Fibroblast of skin of back (primary cell): ENCODE measurements at places on chromosomes 3 and 15.

GRCh38 chr15:60918234-60918959, 310.7 kb downstream of the RORA start:
- DNase-seq = no peak

DNA sequence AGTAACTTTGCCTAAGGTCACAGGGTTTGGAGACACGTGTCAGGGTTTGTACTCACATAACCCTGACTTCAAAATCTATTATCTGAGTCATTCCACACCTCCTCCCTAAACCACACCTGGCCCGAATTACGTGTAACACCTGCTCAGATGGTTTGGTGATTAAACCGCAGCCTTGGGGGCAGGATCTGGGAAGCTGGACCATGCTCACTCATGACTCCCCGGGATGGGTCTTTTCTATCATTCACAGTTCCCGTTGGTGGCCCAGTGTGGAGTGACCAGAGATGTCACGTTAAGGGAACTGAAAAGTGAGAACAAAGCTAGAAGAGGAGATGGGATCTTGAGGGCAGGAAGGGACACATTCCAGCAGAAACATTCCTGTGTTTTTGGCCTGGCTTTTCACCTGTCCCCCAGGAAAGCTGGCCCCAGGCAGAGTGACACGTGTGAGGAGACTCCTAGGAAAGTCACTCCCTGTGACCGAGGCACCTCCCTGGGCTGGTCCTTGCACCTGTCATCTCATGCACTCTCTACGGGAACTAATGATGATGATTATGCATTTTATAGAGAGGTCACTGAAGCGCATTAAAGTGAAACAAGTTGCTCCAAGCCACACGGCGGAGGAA, 75.4 kb upstream of the POMGNT2 start:
- no peak for DNase-seq

DNA sequence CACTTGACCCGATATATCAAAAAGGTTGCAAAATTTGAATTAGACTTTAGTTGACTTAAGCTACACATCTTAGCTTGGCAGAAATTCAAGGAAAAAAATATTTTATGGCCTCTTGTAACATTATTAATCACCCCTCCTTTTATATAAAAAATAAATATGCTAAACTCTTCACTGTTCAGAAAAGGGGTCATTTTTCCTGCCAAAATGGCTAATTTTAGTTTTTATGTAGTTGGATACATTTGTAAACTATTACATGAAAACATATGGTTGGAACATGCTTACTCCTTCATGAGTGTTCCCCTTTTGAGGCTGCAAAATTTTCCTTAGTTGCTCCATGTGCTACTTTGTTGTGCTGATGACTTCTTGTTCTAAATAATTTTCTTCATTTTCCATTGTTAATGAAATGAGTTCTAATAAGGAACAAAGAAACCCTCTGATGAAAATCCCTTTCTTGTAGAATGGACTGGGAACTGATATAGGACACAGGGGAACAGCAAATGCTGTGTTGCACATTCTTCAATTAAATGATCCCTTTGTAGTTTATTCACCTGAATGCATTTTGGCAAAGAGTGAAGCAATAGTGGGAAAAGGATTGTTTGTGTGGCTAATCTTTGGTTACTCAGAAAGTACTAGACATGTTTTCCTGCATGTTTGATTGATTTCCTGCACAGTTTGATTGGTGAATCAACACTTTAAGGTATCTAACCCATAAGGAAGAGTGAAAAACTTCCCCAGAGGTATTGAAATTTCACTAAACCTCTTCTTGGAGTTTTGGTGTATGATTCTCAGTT, 349.3 kb downstream of the TIGIT start:
- DNase-seq = no peak

DNA sequence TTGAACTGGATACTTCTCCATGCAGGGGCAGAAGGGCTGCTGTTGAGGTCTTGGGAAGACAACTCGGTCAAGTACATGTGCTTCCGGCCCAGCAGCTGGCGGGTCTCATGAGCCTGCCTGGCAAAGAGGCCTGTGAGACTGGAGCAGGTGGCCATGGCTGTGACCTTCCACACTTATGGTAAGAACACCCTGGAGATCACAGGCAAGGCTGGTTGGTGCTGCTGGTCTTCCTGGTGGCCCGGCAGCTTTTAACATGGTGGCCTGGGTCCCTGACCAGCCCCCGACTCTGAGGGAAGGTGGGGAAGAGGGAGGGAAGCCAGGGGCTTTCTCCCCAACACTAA, 15.4 kb downstream of the CHRD start:
- no peak for DNase-seq

- DNase-seq = no peak
Measured at GRCh38 chr3:140727886-140728285, 50.0 kb downstream of the TRIM42 start.

DNA sequence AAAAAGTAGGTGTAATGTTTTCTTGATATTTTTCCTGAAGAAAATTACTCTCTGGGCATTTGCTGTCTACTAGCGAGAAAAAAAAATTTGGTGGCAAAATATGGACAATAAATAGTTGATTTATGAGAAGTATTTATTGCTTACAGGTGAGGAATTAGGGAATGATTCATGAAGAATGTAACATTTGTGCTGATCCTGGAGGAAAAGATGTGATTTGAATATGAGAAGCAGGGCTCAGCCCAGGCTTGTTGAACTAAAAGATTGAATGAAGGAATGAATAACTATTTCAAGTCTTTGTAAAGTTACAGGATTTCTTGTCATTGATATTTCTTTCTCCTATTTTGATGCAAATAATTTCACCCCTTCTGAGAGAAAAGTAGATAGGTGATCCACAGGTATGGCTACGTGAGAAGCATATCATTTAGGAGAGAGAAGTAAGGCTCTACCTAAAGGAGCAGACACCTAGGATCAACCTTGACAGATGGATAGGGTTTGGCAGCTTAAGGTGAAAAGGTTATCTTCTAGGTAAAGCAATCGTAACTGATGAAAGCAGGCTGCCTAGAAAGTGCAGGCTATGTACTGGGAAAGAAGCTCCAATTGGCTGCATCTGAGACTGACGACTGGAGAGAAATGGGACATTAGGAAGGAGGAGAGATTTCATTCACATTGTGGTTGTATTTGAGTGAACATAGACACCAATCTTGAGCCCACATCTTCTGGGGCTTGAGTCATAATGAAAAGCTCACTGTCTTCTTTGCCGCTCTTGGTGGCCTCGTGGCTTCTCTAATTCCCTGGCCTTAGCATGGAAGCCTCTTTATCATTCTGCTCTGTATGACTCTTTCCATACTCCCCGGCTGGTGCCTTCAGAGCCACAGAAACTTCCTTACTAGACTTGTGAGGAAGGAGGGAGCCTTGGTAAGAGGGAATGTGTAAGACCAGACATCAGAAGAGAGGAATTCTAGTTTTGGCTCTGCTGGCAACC, 106.5 kb downstream of the P3H2 start:
- no peak for DNase-seq

DNA sequence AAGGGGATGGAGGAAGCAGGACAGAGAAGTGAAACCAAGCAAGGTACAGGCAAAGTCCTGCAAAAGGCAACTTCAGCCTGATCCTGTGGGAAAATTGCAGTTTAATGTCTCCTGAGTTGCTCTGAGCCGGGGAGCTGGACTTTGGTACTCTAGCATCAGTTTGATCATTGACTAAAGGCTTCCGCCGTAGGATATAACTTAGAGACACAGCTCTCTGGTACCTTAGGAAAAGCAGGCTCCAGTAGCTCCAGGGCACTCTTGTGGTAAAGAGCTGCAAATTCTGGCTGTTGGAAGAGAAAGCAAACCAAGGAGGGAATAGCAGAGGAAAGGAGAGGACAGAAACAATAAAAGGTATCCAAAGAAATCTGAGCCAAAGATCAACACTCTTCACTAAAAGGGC, 521.1 kb downstream of the PLOD2 start:
- DNase-seq = no peak

GRCh38 chr15:23616536-23616935, 31.1 kb downstream of the MAGEL2 start:
- DNase-seq = no peak

- DNase-seq = no peak
Measured at GRCh38 chr15:51201581-51201980, 106.9 kb upstream of the TNFAIP8L3 start.

GRCh38 chr15:52221730-52222129, 30.5 kb upstream of the GNB5 start:
- no peak for DNase-seq

DNA sequence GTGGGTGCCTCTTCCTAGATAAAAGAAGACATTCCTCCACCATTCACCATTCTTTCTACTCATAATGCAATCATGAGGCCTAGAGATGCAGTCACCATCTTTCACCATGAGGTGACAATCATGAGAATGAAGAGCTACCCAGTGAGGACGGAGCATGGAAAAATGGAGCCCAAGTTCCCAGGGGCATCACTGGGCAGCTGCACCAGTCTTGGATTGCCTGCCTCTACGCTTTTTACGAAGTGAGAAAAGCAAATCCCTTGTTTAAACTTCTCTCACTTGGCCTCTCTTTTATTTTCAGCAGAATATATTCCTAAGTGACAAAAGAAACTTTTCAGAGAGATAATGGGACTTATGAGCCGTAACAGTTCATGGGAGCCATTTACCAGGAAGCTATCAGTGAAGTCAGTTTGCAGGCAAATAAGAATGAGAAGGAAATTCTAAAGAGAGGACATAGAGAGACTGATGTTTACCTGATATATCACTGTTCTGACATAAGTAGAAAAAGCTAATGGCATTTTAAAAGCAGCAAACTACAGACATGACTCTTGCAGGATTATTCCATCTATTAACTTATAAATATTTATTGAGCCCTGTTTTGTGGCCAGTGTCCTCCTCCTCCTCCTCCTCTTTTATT, 90.0 kb upstream of the CPNE4 start:
- DNase-seq = no peak
